ENCODE measurements at places on chromosomes 6 and 20.

- DNase-seq, result no peak
These were observed 102.3 kb upstream of the BMP2 start for GRCh38 chr20:6665161-6665560.

DNA sequence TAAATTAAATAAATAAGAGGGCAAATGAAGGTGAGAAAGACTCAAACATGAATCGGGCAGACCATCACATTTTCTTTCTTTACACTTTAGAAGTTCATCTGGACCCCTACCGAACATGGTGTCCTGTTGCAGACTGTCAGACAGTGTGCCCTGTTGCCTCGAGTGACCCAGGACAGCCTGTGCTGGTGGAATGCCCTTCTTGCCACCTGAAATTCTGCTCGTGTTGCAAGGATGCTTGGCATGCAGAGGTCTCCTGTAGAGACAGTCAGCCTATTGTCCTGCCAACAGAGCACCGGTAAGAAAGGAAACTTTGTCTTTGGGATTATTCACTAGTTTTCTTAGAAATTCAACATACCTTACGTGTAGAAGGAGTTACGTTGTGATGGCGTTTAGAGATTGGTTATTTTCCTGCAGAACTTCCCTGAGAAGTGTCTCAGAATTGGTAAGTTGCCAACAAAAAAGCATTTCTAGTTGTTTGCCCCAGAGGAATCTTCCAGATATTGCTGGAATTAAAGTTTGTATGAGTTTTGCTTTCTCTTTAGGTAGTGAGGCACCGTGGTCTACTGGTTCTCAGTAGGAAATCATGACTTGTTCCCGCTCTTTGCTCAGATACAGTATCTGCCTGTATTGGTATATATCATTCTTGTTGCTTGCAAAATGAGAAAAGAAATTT, 70.1 kb downstream of the RNF144B start:
- no peak for DNase-seq

GRCh38 chr6:123802351-123802696, 1.3 kb upstream of the NKAIN2 start:
- DNase-seq, result no peak

GRCh38 chr6:11044712-11045167, 635 bp upstream of the ELOVL2 start:
- DNase-seq, result no peak

- peak; percentile 86 for DNase-seq
These were observed 249.1 kb upstream of the JAG1 start for GRCh38 chr20:10922941-10923340.

DNA sequence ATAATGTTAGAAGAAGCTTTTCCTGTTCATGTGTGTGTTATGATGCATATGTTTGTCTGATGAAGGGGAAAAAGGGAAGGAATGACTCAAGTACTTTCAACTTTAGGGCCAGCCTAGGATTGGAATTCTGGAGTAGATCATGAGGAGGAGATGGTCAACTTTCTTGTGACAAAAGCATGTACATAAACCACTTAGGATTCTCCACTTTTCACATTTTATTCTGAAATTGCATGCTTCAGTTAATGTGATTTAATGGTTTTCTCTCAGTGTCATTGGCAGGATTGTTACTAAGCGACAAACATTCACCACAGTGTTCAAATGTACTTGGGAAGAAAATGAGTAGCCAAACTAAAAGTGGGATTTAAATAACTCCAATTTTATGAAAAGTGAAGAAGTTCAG, 80.1 kb downstream of the UTRN start:
- peak; percentile 59 for DNase-seq

DNA sequence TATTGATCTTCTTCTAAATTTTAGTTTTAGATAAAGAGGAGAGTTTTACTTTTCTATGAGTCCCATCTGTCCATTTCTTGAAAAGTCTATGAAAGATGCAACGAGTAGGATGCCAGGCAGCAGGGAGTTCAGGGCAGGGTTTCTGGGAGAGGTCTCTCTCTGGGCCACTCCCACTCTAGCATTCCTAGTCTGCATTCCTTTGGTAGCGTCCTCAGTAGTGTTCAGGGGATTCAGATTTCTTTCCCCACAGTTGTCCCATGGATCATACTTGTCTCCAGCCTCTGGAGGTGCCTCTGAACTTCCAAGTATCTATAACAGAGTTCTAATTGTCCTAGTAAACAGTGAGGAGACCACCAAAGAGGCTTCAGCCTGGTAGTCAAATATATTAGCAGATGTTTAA, 225.3 kb downstream of the RIMS1 start:
- DNase-seq, result no peak

- DNase-seq, result no peak
These were observed 38.8 kb upstream of the HLA-E start for GRCh38 chr6:30450548-30450908.

GRCh38 chr20:41213150-41213820, 75.9 kb downstream of the PLCG1 start:
- DNase-seq, result no peak
